ENCODE measurements at places on chromosomes 7 and 10.

GRCh38 chr7:109545686-109546085, 976.0 kb downstream of the DNAJB9 start:
- no peak for DNase-seq

DNA sequence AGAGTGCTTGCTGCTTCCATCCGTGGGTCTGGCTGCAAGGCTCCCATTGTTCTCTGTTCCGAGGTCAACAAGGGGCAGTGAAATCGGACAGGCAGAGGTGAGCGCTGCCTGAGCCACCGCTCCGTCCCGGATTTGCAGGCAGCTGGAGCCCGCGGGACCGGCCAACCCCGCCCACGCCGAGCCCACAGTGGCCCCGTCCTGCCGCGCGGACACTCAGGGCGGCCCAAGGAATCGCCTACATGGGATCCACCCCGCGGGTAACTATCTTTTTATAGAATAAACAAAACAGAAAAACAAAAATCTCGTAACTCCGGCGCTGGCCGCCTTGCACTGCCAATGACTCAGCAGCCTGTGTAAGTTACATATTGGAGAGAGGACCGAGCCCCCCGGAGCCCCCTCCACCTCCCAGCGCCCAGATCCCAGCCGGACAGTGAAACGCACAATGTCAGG, 1.9 kb downstream of the BNIP3 start:
- DNase-seq = no peak

DNA sequence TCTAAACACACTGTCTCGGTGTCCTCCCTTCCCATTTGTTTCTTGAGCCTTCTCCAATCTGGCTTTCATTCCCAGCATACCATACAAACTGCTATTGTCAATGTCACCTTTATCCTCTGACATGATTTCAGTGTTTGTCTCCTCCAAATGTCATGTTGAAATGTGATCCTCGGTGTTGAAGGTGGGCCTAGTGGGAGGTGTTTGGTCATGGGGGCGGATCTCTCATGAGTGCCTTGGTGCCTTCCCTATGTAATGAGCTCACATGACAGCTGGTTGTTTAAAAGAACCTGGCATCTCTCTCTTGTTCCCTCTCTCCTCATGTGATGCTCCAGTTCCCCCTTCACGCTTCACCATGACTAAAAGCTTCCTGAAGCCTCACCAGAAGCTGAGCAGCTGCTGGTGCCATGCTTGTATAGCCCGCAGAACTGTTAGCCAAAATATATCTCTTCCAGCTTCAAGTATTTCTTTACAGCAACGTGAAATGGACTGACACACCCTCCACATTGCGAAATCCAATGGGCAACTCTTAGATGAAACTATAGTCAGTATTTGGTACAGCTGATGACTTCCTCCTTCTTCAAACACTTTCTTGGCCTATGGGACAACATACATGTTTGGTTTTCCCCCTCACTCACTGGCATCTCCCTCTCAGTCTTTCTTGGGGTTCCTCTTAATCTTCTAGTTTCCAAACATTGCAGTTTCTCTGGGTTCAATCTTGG, 27.8 kb downstream of the RNLS start:
- no peak for DNase-seq

DNA sequence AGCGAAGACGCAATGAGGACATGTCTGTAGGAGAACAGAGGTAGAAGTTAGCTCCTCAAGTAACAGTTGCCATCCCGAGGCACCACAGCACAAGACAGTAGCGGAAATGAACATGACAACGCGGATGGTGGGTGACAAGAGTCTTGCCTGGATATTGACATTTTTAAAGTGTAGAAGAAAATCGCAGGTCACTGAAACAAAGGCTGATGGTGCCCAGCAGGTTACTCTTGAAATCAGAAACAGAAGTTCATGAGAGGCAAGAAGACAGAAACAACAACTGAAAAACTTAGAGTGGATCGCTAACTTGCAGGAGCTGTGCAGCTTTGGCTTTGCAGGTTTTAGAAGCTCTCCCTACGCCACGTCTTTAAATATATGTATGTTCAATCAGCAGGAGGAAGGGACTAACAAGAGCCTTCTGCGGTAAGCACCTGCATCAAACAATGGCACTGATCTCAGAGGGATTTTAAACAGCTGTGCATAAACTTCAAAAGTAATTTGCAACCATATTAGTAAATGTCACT, 1.8 kb downstream of the PRKCQ start:
- DNase-seq = no peak

GRCh38 chr7:95490231-95490762, 4.6 kb downstream of the ASB4 start:
- no peak for DNase-seq

DNA sequence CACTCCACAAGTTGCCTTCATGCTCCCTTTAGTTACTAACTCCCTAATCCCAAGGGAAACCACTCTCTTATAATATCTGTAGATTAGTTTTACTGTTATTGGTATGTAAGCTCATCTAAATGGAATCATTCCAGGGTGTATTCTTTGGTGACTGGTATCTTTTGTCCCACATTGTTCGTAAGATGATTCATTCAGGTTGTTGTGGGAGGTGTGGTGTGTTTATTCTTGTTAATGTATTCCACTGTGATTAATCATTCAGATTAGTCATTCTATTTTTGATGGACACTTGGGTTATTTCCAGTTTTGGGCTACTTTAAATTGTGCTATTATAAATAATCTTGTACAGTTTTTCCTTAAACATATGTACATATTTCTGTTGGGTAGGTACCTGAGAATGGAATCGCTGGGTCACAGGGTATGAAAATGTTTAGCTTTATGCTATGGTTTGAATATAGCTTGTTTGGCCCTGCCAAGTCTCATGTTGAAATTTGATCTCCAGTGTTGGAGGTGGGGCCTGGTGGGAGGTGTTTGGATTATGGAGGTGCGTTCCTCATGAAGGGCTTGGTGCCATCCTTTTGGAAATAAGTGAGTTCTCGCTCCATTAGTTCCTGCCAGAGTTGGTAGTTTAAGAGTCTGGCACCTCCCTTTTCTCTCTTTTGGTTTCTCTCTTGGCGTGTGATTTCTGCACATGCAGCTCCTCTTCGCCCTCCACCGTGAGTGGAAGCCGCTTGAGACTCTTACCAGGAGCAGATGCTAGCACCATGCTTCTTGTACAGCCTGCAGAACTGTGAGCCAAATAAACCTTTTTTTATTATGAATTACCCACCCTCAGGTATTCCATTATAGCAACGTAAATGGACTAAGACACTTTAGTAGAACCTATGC, 13.8 kb downstream of the BTRC start:
- DNase-seq = no peak

- DNase-seq = no peak
Observed at GRCh38 chr7:20865684-20866083, 79.0 kb upstream of the SP8 start.

DNA sequence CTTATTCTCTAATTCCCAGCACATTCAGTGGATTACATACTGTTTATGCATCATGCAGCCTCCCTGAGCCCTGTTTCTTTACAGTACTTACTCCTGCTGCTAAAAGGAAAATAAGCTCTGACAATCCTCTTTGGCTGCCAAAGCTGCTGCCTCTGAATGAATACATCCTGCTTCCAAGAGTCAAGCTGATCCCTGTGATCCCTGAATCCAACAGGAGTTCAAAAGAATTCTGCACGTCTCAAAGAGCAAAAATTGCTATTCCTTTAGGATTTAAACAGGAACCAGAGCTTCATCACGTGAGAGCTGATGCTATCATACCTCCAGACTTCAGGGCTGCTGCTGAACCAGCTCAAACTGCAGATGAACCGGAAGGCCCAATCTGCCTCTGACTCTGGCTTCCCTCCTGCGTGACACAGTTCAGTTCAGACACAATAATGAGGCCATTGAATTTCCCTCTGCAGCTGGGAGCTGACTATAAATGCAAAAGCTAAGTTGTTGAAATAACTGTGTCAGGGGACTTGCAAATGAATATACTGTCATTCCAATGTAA, 851.0 kb upstream of the PHF14 start:
- DNase-seq = no peak

GRCh38 chr7:73626814-73627213, 2.5 kb upstream of the MLXIPL start:
- DNase-seq = no peak

DNA sequence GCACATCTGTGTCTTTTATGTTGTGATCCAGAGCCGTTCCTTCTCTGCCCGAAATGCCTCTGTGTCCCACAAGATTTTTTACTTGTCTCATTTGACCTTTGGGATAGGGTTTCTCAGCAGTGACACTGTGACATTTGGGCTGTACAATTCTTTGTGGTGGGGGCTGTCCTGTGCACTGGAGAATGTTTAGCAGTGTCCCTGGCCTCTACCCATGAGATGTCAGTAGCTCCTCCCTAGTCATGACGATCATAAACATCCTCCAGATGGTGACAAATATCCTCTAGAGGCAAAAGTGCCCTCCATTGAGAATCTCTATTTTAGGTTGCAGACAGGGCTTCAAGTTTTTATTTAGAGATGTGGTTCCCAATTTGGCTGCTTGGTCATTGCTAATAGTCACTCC, 91.3 kb downstream of the PPP1R17 start:
- DNase-seq = no peak

DNA sequence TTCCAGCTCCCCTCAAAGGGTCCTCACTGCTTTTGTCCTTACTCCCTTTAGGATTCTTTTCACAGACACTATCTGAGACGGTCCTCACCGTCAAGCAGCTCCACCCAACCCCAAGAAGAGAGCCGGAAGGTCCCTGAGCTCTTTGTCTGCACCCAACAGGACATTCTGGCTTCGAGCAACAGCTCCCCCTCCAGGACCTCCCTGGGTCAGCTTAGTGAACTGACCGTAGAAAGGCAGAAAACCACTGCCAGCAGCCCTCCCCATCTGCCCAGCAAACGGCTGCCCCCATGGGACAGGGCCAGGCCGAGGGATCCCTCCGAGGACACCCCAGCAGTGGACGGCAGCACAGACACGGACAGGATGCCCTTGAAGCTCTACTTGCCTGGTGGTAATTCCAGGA, 19.9 kb downstream of the MINDY4 start:
- DNase-seq = no peak

DNA sequence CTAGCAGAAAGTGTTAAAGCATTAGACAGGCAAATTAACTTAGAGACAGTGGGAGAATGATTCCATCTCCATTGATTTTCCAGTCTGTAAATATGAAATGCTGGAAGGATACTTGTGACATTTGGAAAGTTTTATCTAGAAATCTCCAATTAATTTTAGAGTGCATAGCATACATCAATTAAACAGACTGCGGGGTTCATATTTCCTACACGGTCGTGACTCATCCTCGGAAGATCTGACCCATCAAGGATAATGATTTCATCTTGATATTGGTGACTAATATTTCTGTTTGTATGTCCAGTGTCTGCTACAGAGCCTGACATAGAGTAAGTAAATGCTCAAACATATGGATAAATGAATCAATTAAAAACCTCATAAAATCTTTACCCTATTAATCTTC, 474.9 kb downstream of the KCNMA1 start:
- DNase-seq = no peak

- no peak for DNase-seq
Observed at GRCh38 chr7:64183126-64183742, 23.8 kb upstream of the ZNF735 start.

GRCh38 chr7:13953368-13953767, 36.1 kb downstream of the ETV1 start:
- no peak for DNase-seq

- DNase-seq = peak; percentile 49
Observed at GRCh38 chr10:10094691-10095090, 923.0 kb upstream of the CELF2 start.

GRCh38 chr7:1770331-1770730, 100.3 kb downstream of the ELFN1 start:
- DNase-seq = no peak

- DNase-seq = no peak
Observed at GRCh38 chr7:108097703-108098102, 32.5 kb downstream of the LAMB4 start.

DNA sequence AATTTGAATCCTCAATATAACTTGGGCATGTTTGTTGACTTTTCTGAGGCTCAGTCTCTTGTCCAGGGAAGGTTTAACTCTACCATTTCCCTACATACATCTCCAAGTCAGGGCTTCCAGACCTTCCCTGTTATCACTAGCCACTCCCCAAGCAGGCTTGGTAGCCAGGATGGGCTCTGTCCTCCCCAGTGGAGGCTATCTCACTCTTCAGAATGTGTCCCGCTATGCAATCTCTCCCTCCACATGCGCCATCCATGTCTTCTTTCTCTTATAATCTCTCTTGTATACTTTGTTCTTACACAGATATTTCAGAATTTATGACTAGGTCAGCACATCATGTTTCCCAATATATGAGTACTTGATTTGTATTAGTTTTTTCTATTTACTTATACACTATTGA, 310.4 kb downstream of the HGF start:
- no peak for DNase-seq

GRCh38 chr7:108313086-108313485, 143.2 kb downstream of the NRCAM start:
- no peak for DNase-seq

DNA sequence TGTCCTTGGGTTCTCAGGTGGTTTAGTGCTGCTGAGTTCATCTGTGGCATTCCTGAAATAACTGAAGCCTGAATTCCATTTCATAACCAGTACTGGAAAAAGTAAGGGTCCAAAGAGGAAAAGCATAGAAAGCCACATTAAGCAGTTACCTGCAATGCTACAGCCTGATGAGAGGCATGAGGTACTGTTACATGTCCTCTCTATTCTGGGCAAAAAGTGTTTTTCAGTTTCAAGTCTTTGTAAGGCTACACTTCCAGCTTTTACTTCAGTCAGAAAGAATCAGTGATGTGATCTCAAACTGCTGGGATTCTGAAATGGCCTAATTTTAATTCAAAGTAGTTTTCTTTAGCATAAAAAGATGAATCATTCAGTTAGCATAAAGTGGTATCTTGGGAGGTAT, 369.5 kb downstream of the PHF14 start:
- no peak for DNase-seq

DNA sequence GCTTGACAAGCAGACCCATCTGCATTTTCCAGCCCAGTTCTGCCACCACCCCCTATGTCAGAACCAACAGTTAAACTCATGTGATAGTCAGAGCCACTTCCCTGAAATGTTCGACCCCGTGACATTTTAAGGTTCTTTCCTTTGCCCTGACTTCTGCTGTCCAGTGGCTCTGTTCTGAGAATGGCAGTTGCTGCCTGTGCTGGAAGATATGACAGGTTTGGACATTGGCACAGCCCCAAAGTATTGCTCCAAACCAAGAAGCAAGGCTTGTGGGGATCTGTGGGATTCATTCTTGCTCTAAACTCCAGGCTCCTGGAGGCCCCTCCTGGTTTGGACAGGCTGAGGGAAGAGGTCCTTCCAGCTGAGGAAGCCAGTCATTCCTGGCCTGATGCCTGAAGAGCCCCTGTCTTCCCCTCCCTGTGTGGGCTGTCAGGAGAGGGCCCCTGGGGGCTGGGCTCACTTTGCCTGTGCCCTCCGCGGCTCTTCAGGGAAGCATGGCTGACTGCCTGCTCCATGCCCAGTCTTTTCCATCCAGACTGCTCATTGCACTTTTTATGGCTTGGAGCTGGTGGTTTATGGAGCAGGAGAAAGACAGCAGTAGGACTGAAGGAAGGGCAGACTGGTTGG, 138.0 kb downstream of the CDH23 start:
- no peak for DNase-seq

- DNase-seq = no peak
Observed at GRCh38 chr10:77421591-77421990, 216.0 kb downstream of the KCNMA1 start.
